Caki2 (cell line): ENCODE measurements at places on chromosomes 5 and 9. TPM values are rescaled to one million over a fixed set of nuclear protein-coding genes. Genes with fewer than 3 reads are reported as not detected.

DNA sequence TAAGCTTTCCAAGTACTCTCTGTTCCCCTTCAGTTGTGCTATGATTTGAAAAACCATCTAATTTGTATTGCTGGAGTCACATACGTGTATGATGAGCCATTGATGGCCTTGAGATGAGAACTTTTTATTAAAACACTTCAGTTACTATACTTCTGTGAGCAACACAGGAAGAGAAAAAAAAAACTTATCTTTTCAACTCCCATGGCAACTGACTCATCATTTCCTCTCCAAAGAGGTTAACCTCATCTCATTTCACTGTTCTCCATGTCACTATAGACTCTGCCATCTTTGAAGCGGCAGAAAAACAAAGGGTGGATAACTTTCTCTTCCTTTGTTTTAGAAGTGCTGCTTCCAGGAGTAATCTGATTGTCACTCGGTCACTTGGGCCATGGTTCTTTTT is 104.3 kb upstream of the PCSK1 start:
- DNase-seq: no peak

DNA sequence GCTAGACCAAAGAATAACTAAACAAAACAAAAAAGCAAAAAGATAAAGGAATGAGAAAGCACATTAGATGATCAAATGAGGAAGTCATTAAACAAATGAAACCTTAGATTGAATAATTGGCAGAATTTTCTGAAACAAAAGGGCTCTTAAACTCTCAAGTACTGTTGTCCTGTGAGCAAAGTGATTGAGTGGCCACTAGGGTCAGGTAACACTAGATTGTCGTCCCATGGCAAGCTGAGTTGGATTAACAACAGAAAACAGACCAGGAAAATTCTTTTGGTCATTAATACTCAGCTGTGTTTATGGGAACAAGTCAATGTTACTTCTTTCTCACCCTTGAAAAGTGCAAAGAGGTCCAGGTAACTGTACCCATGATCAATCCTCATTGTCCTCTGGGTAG is 81.6 kb upstream of the MRPS30 start:
- no peak for DNase-seq

DNA sequence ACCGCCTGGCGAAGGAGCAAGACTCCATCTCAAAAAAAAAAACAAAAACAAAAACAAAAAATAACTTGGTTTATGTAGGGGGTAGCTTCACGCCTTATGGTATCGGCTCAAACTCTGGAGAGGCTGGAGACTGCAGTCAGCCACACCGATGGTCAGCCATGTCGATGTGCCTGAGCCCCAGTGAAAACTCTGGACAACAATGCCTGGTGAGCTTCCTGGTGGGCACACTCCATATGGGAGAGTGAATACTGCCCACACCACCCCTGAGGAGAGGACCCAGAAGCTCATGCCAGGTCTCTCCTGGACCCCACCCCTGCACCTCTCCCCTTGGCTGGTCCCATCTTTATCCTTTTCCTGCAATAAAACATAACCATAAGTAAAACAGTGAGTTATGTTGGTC is 19.6 kb downstream of the IPPK start:
- DNase-seq: no peak

DNA sequence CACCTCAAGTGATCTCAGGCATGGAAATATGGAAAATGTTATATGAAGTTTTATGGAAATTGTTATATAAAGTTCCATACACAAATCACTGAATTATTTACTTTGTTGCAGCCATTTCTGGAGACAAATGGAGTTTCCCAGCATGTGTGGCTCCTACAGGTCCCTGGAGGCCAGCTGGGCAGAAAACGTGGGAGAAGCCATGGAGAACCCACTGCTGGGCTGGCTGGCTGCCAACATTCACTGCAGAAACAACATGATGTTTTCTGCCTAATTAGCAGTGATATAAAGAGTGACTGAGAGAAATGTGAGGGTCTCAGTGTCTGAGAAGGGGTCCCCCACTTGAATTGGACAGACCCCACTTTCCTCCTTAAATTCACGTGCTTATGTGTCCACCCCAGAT is 208.8 kb upstream of the IRX2 start:
- no peak for DNase-seq

- DNase-seq: no peak
These were observed 40.5 kb downstream of the FYB1 start for GRCh38 chr5:39178861-39179260.

- peak; percentile 6 for DNase-seq
These were observed 2.0 kb upstream of the TRIM14 start for GRCh38 chr9:98121058-98121457.

Gene CDH6
- 76.6 and 83.8 TPM in 2 replicates for total RNA-seq

DNA sequence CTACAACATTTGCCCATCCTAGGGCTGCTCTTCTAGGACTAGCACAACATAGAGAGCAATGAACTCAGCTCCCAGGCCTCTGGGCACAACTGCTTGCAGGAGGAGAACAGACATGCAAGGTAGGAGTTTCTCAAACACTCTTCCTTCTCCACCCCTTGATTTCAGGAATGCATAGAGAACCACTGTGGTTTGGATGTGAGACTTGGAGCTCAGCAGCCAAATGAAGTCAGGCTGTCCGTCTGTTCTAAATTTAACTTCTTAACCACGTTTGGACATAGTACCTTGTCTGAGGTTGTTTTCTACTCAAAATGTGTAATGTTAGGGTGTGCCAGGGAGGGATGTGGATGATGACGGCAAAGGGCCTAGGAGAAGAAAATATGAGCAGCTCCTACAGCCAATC is 515.1 kb upstream of the TNC start:
- DNase-seq: no peak
